A549 treated with DMSO at 1 μM for 4 hours (cell line): ENCODE measurements at places on chromosomes 3 and 15. TPM values are rescaled to one million over a fixed set of nuclear protein-coding genes. Genes with fewer than 3 reads are reported as not detected.

The ANKDD1A gene
- 1.5 to 2.1 TPM (median 1.9 TPM) in 5 replicates for total RNA-seq

The OIP5 gene
- 13.9 to 15.3 TPM (median 14.6 TPM) in 5 replicates for total RNA-seq

The SCG5 gene
- 1.6 to 3.7 TPM (median 2.2 TPM) in 5 replicates for total RNA-seq

The KIF15 gene
- total RNA-seq: 8.6 to 10.2 TPM (median 9.1 TPM) in 5 replicates

The TMEM44 gene
- 9.3 to 12.6 TPM (median 10.8 TPM) in 5 replicates for total RNA-seq

The STRIT1 gene
- not detected in 5 replicates for total RNA-seq

The WDR49 gene
- total RNA-seq: not detected in 5 replicates

The MKRN3 gene
- total RNA-seq: 2.2 to 3.6 TPM (median 2.8 TPM) in 5 replicates

The RAB5A gene
- 36.2 to 55.6 TPM (median 48.9 TPM) in 5 replicates for total RNA-seq

The ZBED2 gene
- total RNA-seq: 0.18 to 0.45 TPM (median 0.39 TPM) in 5 replicates

The SPATA12 gene
- 0.45 to 0.64 TPM (median 0.52 TPM) in 5 replicates for total RNA-seq

The USP50 gene
- total RNA-seq: not detected in 5 replicates

The SERINC4 gene
- 0.06 to 0.23 TPM (median 0.12 TPM) in 4 of 5 replicates, not detected in the other for total RNA-seq

The PRICKLE2 gene
- 2.4 to 2.8 TPM (median 2.7 TPM) in 5 replicates for total RNA-seq

The SAMMSON gene
- total RNA-seq: not detected in 5 replicates

The SERF2 gene
- total RNA-seq: 471 to 668 TPM (median 637 TPM) in 5 replicates

The TPRG1 gene
- total RNA-seq: 0.14 to 0.55 TPM (median 0.24 TPM) in 5 replicates

The CLDN18 gene
- not detected in 5 replicates for total RNA-seq

The SCAMP5 gene
- total RNA-seq: 12.3 to 15.8 TPM (median 14.0 TPM) in 5 replicates

The CALML4 gene
- total RNA-seq: 6.9 to 10.6 TPM (median 9.2 TPM) in 5 replicates
